Astrocyte (in vitro differentiated cells and primary cell): ENCODE measurements at places on chromosomes 4 and X. TPM values are rescaled to one million over a fixed set of nuclear protein-coding genes. Genes with fewer than 3 reads are reported as not detected.

The SOWAHB gene
- 6.2 and 6.8 TPM in 2 replicates for total RNA-seq

The IL21 gene
- total RNA-seq: not detected in 2 replicates

The TET2 gene
- 15.7 and 16.9 TPM in 2 replicates for total RNA-seq

The CT45A2 gene
- total RNA-seq: not detected in 2 replicates

The BRS3 gene
- not detected in 2 replicates for total RNA-seq

DNA sequence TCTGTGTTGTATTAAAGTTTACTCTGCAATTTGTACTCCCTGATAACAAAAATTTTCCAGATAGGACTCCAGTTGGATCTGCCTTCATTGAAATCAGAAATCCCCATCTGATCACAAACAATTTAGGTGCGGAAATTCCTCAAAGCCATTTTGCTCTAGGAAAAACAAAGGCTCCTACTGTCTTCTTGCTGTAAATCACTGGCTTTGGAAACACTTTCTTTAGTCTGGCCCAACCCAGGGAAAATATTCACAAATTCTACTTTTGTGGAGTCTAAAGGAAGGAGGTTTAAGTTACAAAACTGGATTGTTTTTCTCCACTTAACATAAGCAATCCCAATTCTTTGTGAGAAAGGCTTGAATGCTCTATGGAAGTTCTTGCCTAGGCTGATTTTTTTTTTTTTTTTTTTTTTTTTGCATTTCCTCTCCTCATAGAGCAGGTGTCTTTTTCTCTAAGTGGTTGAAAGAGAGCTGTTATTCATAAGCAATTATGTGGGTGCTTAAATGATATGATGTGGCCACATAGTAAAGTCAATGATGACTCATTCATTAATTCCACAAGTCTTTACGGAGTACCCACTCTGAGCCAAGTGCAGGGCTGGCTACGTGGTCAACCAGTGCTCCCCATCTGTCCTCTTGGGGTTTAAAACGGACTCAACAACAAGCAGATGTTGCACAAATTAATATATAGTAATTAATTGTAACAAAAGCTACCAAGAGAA lies 261.4 kb downstream of the LDB2 start:
- peak; percentile 62 for DNase-seq
